ENCODE measurements at places on chromosomes 12 and 14.

DNA sequence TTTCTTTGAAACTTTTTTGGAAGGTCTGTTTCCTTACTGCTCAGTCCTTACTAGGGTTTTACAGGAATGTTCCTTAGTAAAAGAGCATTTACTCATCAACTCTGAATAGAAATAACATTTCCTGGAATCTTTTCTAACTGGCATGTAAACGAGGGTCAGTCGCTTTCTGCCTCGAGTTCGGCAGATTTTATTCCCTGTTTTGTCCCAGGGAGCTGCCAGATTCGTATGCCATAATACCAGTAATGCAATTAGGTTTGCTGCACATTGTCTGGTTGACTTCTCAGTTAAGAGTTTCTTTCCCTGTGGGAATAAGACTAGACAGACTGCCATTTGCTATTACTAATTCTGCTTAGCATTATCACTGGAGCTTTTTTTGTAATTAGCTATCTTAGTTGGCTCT lies 91.9 kb downstream of the VRK1 start:
- DNase-seq = peak; percentile 15

- no peak for DNase-seq
These were observed 40.5 kb downstream of the ESR2 start for GRCh38 chr14:64253672-64254071.

DNA sequence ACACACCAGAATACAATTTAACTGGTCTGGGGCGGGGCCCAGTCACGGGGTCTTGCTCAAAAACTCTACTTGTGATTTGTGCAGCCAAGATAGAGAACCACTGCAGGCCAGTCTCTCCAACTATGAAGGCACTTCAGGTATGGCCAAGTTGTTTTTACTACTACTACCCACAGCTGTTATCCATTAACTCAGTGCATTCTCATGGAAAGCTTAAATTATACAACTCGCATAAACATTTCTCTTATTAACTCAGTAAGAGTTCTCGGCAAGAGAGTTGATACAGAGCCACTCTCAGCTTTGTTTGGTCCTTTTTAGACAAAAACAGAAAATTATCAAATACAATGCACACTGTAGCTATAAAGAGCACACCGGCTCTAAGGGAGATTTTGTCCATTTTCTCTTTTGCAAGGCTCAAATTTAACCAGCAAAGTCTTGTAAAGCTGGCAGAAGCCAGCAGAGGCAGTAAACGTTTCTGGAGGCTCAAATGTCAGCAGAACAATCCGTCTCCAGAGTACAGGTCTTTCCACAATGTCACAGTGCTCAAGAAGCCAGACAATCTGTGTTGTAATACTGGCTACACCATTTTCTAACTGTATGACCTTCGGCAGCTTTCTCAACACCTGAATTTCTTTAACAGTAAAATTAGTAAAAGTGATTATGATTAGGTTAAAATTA lies 85.9 kb downstream of the PTGER2 start:
- DNase-seq = peak; percentile 65

DNA sequence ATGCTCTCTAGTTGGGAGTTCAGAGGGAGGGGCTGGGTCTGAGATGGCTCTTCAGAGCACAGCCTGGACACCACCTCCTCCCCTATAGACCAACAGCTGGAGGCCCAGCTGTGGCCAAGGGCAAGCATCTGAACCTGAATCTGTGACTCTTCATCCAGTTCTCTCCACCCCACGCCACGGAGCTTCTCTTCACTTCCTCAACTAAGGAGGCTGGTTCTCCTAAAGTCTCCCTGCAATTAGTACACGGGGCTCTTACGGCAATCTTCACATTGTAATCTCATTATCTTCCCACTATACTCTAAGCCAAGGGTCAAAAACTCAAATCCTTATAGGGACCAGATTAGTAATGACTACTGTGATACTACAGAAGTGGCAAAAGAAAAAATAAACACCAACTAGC lies 9.8 kb downstream of the NRDE2 start:
- DNase-seq = no peak

- no peak for DNase-seq
These were observed 7.6 kb downstream of the KCTD10 start for GRCh38 chr12:109469517-109469916.

All from HEK293T (cell line).